Muscle of leg (tissue), 16 donors: ENCODE measurements at places on chromosomes 3 and 15. TPM values are rescaled to one million over a fixed set of nuclear protein-coding genes. Genes with fewer than 3 reads are reported as not detected.

GRCh38 chr3:96657710-96658109 is 156.7 kb upstream of the EPHA6 start:
- DNase-seq, result no peak
- H3K36me3 ChIP-seq, result no peaks in the 10 kb centered on the region
- H3K4me1 ChIP-seq, result no peaks in the 10 kb centered on the region
- H3K27me3 ChIP-seq, result no peaks in the 10 kb centered on the region
- no peak overlapping the region for H3K4me3 ChIP-seq

GRCh38 chr3:196645096-196645495 is 5.6 kb downstream of the NRROS start:
- H3K4me1 ChIP-seq, result no peaks in the 10 kb centered on the region
- no peak overlapping the region for H3K27ac ChIP-seq
- H3K27me3 ChIP-seq, result peaks cover 2% of the 10 kb centered on the region
- no peaks in the 10 kb centered on the region for H3K36me3 ChIP-seq
- no peak overlapping the region for H3K4me3 ChIP-seq

DNA sequence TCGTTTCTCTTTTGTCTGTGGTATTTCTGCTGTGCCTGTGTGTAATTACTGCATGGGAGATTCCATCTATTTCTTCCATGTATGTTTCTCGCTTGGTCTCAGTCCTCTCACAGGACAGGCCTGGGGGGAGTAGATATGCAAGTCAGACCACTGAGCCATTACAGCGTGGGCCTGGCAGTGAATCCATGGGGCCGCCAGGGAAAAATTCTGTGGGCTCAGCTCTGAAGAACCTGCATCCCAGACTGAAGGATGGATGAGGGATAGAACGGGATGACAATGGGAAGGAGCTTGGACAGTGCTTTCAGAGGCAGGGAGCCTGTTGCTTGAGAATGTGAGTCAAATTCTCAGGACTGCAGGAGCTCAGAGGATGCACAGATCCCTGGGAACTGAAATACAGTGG is 24.8 kb downstream of the GRAMD2A start:
- no peak overlapping the region for H3K4me3 ChIP-seq
- peaks cover 13% of the 10 kb centered on the region for H3K4me1 ChIP-seq
- DNase-seq, result no peak
- no peaks in the 10 kb centered on the region for H3K36me3 ChIP-seq
- no peak overlapping the region for H3K27ac ChIP-seq

GRCh38 chr15:80856809-80857377 is 77.7 kb downstream of the CEMIP start:
- peaks cover 40% of the 10 kb centered on the region for H3K4me1 ChIP-seq
- H3K27ac ChIP-seq, result no peak overlapping the region
- no peak overlapping the region for H3K4me3 ChIP-seq
- peaks cover 3% of the 10 kb centered on the region for H3K27me3 ChIP-seq
- H3K36me3 ChIP-seq, result no peaks in the 10 kb centered on the region
- DNase-seq, result peak; percentile 83

GRCh38 chr3:20809356-20809755 is 623.4 kb upstream of the SGO1 start:
- no peaks in the 10 kb centered on the region for H3K4me1 ChIP-seq
- no peaks in the 10 kb centered on the region for H3K27me3 ChIP-seq
- H3K27ac ChIP-seq, result no peak overlapping the region
- no peak overlapping the region for H3K4me3 ChIP-seq
- no peak for DNase-seq

DNA sequence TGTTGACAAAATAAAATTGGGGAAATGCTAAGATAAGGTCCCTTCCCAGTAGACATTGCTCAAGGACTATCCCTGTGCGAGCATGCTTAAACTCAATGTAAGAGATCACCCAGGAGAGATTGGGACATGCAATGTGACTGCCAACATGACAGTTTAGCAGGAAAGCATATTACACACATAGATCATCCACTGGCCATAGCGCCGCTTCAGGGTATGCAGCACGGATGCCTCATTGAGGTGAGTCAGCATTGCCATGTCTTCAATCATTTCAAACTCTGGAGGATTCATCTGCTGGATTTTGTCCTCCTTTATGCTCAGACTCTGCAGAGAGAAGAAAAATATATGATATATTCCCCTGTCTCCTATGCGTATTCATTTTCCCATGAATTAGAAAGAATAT is 8.9 kb downstream of the MYH15 start:
- no peak for DNase-seq
- H3K4me1 ChIP-seq, result no peaks in the 10 kb centered on the region
- no peak overlapping the region for H3K4me3 ChIP-seq
- H3K27me3 ChIP-seq, result no peaks in the 10 kb centered on the region
- no peaks in the 10 kb centered on the region for H3K36me3 ChIP-seq
- H3K27ac ChIP-seq, result no peak overlapping the region

DNA sequence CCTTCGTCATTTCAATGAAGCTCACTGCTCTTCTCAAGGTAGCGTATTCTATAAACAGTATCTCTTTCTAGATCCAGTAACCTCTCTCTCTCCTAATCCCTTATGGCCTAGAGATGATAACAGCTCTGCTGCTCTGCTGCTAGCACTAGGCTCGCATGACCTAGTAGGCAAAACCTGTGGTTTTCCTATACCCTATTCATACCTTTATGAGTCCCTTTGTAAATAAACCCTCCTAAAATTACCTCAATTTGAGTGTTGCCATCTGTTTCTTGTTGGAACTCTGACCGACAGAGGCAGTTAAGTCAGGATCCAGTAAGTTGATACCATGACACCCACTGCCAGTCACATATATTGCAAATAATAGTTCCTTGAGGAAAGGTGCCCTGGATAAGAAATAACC is 7.3 kb downstream of the CCDC14 start:
- H3K27ac ChIP-seq, result no peak overlapping the region
- H3K4me1 ChIP-seq, result no peaks in the 10 kb centered on the region
- H3K27me3 ChIP-seq, result no peaks in the 10 kb centered on the region
- H3K4me3 ChIP-seq, result no peak overlapping the region
- no peak for DNase-seq

Gene HDAC11
- total RNA-seq, result 14.9 TPM

DNA sequence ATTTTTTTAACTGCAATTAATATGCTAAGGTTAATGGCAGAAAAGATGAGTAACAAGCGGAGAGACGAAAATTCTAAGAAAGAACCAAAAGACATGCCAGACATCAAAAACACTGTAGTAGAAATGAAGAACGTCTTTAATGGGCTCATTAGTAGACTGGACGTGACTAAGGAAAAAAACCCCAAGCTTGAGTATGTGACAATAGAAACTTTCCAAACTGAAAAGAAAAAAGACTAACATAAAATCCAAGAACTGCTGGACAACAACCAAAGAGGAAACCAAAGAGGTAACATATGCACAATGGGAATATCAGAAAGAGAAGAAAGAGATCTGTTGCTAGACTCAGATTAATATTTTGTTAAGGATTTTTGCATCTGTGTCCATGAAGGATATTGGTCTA is 94.6 kb upstream of the SETMAR start:
- peak; percentile 30 for DNase-seq
- no peaks in the 10 kb centered on the region for H3K36me3 ChIP-seq
- H3K27me3 ChIP-seq, result no peaks in the 10 kb centered on the region
- no peaks in the 10 kb centered on the region for H3K4me1 ChIP-seq

- H3K4me3 ChIP-seq, result peak overlapping the region; percentile 1
- H3K4me1 ChIP-seq, result peaks cover 54% of the 10 kb centered on the region
- peak; percentile 86 for DNase-seq
- peak overlapping the region; percentile 93 for H3K27ac ChIP-seq
- H3K27me3 ChIP-seq, result no peaks in the 10 kb centered on the region
Observed at GRCh38 chr3:177358091-177358976, 161.1 kb upstream of the TBL1XR1 start.

Gene IL17RD
- 20.7 TPM for total RNA-seq

Gene BFSP2
- total RNA-seq, result not detected

Gene DPP8
- total RNA-seq, result 22.8 TPM

Gene DNASE1L3
- total RNA-seq, result 0.89 TPM

DNA sequence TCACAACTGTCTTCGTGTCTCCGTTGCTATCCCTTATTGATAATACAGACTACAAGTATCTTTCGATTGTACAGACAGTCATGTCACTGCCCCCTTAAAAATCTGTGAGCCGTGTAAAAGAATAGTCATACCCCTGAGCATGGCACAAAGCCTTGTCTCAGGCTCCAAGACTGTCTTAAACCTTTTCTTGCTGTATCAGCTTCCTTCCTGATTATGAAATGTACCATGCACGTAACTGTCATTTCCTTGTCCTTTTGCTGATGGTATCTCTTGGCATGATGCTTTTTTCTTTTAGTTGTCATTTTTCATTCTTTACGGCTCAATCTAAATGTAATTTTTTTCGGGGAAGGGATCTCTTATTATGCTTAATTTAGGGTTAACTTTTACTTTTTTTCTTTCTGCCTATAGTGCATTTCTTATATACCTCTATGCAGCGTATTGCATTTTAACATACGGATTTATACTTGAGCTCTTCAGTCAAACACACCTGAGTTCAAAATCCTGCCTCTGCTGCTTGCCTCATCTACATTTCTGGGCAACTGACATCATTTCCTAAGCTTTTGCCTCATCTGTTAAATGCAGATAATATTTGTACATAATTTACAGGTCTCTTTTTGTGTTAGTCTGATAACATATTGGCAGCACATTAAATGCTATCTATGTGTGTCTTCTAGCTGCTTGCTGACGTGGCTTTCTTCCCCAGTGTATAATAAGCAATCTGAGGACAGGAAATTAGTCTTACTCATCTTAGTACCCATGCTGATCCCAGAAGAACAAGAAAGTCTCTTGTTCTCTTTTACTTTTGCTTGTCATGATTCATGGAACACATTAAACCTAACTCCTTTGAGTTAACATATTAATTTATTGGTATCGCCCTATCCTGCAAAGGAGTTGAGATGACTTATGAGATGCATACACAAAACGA is 57.3 kb downstream of the ROBO2 start:
- H3K27ac ChIP-seq, result no peak overlapping the region
- no peaks in the 10 kb centered on the region for H3K4me1 ChIP-seq
- DNase-seq, result no peak
- no peaks in the 10 kb centered on the region for H3K36me3 ChIP-seq
- no peak overlapping the region for H3K4me3 ChIP-seq

- H3K4me1 ChIP-seq, result no peaks in the 10 kb centered on the region
- no peak for DNase-seq
- H3K27me3 ChIP-seq, result no peaks in the 10 kb centered on the region
- H3K4me3 ChIP-seq, result no peak overlapping the region
Observed at GRCh38 chr3:138010273-138010590, 267 bp downstream of the CLDN18 start.

- no peaks in the 10 kb centered on the region for H3K27me3 ChIP-seq
- peaks cover 22% of the 10 kb centered on the region for H3K36me3 ChIP-seq
- DNase-seq, result peak; percentile 86
Observed at GRCh38 chr15:100627789-100628395, 25.5 kb downstream of the ASB7 start.

GRCh38 chr15:41292521-41292920 is 39.9 kb downstream of the OIP5 start:
- DNase-seq, result no peak
- peaks cover 30% of the 10 kb centered on the region for H3K36me3 ChIP-seq
- no peak overlapping the region for H3K27ac ChIP-seq
- no peaks in the 10 kb centered on the region for H3K27me3 ChIP-seq
- no peak overlapping the region for H3K4me3 ChIP-seq

Gene FAM174B
- 13.3 TPM for total RNA-seq
